ENCODE measurements at places on chromosomes 12 and 14.

DNA sequence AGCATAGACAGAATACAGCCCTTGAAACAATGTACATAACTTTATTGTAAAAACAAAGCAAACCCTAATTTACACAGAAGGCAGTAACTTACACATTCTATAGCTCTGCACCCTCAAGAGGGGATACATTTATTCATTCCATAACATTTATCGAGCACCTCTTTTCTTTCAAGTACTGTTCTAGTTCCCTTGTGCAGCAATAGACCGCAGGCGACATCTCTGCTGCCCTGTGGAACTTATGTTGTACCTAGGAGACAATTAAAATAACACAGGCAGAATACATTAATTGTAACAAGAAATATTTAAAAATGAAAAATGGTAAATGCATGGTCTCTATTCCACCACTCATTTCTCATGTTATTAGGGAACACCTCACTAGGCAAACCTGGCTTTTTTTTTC is 1.4 kb upstream of the ARHGDIB start:
- H3K36me3 ChIP-seq = no peaks in the 10 kb centered on the region
- H3K27ac ChIP-seq = no peak overlapping the region
- H3K27me3 ChIP-seq = no peaks in the 10 kb centered on the region

- H3K4me1 ChIP-seq = peaks cover 7% of the 10 kb centered on the region
- DNase-seq = no peak
- H3K36me3 ChIP-seq = no peaks in the 10 kb centered on the region
- H3K4me3 ChIP-seq = no peak overlapping the region
- H3K27me3 ChIP-seq = no peaks in the 10 kb centered on the region
- H3K27ac ChIP-seq = no peak overlapping the region
Measured at GRCh38 chr12:130992448-130992847, 38.7 kb downstream of the ADGRD1 start.

- DNase-seq = no peak
- H3K36me3 ChIP-seq = no peaks in the 10 kb centered on the region
- H3K27me3 ChIP-seq = no peaks in the 10 kb centered on the region
- peaks cover 41% of the 10 kb centered on the region for H3K4me1 ChIP-seq
- no peak overlapping the region for H3K4me3 ChIP-seq
- no peak overlapping the region for H3K27ac ChIP-seq
Measured at GRCh38 chr12:3220382-3221321, 143.5 kb downstream of the TSPAN9 start.

DNA sequence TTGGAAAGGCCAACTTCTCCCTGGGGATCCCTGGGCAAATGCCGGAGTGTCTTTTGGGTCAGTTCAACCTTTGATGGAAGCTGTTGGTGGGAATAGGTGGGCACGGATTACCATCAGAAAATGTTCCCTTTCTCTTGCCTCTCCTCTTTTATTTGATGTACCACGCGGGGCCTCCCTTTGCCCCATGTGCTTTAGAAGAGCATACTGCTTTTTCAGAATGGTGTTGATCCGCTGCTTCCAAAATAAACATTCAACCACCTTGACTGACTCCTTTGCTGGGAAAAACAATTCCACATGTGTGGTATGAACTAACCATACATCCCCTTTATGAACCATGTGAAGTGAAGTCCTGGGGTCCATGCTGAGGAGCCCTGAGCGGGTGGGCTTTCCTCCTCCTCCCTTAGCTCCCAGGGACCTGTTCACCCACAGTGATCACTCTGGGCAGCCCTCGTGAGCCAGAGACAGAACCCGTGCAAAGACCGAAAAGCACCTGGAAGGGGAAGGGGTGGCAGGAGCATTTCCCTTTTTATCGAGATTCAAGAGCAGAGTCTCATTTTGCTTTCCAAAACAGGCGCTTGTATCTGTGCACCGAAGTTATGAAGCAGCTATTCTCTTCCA is 44.2 kb upstream of the PRMT8 start:
- no peaks in the 10 kb centered on the region for H3K4me1 ChIP-seq
- H3K36me3 ChIP-seq = no peaks in the 10 kb centered on the region
- no peak overlapping the region for H3K27ac ChIP-seq
- no peaks in the 10 kb centered on the region for H3K27me3 ChIP-seq
- DNase-seq = no peak

DNA sequence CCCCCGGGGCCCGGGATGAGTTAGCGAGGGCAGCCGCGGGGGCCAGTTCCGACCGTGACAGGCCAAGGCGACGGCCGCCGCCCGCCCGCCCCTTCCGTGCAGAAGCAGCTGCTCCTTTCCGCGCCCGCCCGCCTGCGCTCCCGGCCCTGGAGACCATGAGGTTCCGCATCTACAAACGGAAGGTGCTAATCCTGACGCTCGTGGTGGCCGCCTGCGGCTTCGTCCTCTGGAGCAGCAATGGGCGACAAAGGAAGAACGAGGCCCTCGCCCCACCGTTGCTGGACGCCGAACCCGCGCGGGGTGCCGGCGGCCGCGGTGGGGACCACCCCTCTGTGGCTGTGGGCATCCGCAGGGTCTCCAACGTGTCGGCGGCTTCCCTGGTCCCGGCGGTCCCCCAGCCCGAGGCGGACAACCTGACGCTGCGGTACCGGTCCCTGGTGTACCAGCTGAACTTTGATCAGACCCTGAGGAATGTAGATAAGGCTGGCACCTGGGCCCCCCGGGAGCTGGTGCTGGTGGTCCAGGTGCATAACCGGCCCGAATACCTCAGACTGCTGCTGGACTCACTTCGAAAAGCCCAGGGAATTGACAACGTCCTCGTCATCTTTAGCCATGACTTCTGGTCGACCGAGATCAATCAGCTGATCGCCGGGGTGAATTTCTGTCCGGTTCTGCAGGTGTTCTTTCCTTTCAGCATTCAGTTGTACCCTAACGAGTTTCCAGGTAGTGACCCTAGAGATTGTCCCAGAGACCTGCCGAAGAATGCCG is 699 bp downstream of the MGAT2 start:
- DNase-seq = peak; percentile 83
- no peaks in the 10 kb centered on the region for H3K27me3 ChIP-seq
- H3K4me3 ChIP-seq = peak overlapping the region; percentile 93
- peaks cover 52% of the 10 kb centered on the region for H3K36me3 ChIP-seq
- H3K27ac ChIP-seq = peak overlapping the region; percentile 95

DNA sequence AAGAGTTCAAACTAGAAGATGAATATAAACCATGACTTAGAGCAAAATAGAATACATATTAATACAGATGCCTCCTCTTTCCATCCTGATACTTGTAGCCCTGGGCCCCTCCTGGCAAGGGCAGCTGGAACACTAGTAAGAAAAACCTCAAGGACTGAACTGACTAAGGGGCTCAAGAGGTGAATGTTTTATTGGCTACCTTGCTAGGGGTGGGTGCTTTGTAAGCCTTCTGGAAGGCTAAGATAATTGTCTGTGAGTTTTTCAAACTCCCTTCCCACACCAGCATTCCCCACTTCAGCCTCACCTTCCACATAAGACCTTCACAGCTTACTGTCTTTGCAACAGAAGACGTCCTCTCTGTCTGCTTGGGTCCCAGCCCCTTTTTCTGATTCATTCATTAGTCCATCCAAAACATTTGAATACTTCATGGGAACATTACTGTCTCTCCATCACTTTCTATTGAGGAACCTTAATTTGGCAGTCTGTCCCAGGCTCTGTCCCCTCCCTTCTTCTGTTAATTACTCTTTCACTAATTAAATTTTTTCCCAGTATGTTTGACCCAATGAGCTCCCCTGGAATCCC is 1.1 kb upstream of the MARCHF9 start:
- H3K4me3 ChIP-seq = peak overlapping the region; percentile 60
- H3K27me3 ChIP-seq = no peaks in the 10 kb centered on the region
- H3K4me1 ChIP-seq = peaks cover 33% of the 10 kb centered on the region

DNA sequence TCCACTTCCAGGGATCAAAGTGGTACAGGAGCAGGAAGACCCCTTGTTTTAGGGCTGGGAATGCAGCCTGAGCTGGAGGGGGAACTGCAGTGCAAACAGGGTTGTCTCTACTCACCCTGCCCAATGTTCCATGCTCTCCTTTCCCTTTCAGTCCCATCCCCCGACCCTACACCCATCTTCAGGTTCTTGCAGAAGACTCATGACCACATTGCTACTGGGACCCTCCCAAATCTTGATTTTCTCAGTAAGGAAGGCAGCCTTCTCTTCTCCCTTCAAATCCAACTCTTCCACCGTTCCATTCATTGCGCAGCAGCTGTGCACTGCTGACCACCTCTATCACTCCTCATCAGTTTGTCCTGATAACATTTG is 1.9 kb downstream of the SERPINA11 start:
- H3K4me3 ChIP-seq = no peak overlapping the region
- no peak for DNase-seq
- no peak overlapping the region for H3K27ac ChIP-seq
- peaks cover 55% of the 10 kb centered on the region for H3K27me3 ChIP-seq
- no peaks in the 10 kb centered on the region for H3K4me1 ChIP-seq

- H3K36me3 ChIP-seq = no peaks in the 10 kb centered on the region
- no peak overlapping the region for H3K4me3 ChIP-seq
- DNase-seq = no peak
- H3K27ac ChIP-seq = no peak overlapping the region
- no peaks in the 10 kb centered on the region for H3K27me3 ChIP-seq
Measured at GRCh38 chr12:2290091-2290490, 237.3 kb downstream of the CACNA1C start.

DNA sequence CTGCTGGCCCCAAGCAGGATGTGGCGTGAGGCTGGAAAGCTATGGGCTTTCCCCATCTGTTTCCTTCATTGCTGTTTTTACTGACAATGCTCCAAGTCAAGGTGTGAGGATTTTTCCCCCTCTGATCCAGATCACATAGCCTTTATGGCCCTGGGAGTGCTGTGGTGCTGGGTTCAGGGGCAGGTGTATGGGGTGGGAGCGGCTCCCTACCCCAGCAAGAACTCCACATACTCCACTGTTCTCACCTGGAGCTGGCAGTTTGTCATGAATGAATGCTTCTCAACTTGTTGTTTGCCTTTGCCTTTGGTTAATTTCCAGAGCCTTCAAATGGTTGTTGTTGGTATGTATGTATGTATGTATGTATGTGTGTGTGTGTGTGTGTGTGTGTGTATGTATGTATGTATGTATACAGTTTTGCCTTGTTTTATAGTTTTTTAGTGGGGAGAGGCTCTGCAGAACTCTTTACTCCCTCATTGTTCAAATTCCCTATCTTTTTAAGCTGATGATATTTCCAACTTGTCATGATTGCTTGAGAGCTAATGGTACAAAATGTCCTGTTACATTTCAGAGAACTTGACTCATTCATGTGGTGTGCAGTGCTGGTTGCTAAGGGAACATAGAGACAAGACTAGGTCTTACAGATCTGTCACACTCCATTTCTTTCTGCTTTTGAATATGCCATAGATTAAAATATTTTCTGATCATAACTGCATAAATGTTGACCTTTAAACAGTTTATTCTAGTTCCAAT is 36.6 kb upstream of the ASPG start:
- H3K4me3 ChIP-seq = no peak overlapping the region
- H3K27me3 ChIP-seq = no peaks in the 10 kb centered on the region
- H3K4me1 ChIP-seq = no peaks in the 10 kb centered on the region
- no peak for DNase-seq
- no peaks in the 10 kb centered on the region for H3K36me3 ChIP-seq

DNA sequence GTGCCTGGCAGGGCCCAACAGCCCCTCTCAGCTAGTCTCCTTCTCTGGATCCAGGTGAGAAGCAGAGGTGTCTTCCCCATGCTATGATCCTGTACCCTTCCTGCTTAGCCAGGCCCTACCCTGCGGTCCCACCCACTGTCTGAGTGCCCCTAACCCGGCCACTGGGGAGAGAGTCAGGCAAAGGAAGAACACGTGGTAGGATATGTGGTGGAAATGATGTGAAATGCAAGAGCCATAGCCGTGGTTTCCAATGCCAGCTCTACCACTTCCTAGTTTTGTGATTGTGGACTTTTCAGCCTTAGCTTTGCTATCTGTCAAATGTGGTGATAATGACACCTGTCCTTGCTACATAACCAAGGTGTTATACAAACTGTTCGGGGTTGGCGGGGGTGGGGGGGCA is 15.8 kb downstream of the KRT2 start:
- H3K36me3 ChIP-seq = no peaks in the 10 kb centered on the region
- H3K4me1 ChIP-seq = peaks cover 6% of the 10 kb centered on the region
- H3K4me3 ChIP-seq = no peak overlapping the region
- no peaks in the 10 kb centered on the region for H3K27me3 ChIP-seq
- DNase-seq = no peak

- H3K36me3 ChIP-seq = no peaks in the 10 kb centered on the region
- H3K27ac ChIP-seq = no peak overlapping the region
Measured at GRCh38 chr14:61466249-61466904, 145.0 kb downstream of the PRKCH start.

- DNase-seq = peak; percentile 34
- no peak overlapping the region for H3K4me3 ChIP-seq
- peaks cover 3% of the 10 kb centered on the region for H3K4me1 ChIP-seq
Measured at GRCh38 chr12:66352197-66352596, 49.9 kb downstream of the HELB start.

DNA sequence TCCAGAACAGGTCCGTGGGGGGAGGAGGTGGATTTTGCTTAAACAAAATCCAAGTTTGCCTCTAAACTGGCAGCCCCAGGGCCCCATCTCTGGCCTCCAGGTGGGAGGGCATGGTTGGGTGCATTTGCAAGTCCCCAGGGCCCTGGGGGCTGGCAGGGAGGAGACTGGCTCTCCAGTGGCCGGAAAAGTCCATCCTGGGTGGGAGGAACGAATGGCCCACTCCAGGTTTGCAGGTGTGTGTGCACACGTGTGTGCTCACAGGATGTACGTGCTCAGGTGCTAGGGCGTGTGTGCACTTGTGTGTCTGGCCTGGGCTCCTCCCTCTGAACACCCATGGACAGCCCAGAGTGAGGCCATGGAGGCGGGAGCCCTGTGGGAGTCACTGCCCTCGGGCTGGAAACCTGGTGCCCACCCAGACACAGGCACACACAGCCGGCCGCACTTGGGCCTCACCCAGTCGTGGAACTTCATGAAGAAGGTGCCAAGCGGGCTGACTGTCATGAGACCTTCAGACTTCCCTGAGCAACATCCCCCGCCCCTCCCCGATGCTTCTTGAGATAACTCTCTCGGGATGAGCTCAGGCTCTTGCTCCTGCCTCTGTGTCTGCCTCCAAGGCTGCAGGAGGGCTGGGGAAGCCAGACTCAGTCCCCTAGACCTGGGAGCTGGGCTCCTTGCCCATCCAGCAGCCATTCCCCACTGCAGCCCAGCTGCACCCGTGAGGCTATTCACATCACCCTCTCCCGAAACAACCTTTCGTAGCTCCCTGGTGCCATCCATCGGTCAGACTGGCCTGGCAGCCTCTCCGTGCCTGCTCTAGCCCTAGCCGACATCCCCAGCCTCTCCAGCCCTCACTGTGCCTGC is 9.4 kb downstream of the AHNAK2 start:
- H3K27me3 ChIP-seq = no peaks in the 10 kb centered on the region
- no peak overlapping the region for H3K27ac ChIP-seq
- peaks cover 17% of the 10 kb centered on the region for H3K4me1 ChIP-seq
- H3K4me3 ChIP-seq = no peak overlapping the region
- peak; percentile 36 for DNase-seq

- H3K27me3 ChIP-seq = no peaks in the 10 kb centered on the region
- H3K4me3 ChIP-seq = no peak overlapping the region
- H3K36me3 ChIP-seq = no peaks in the 10 kb centered on the region
Measured at GRCh38 chr12:38689704-38690103, 215.7 kb downstream of the CPNE8 start.

DNA sequence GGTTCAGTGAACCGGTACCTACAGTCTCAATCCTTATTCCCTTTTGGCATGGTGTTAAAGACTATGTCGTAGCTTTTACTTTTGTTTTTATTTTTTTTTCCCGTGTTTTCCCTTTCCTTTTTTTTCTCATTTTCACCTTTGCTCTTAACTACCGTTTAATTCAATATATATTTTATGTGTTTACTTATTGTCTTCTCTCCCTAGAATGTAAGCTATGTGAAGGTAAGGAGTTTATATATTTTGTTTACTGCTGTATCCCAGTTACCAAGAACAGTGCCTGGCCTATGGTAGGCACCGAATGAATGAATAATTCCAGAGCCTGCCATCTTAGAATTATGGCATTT is 261 bp upstream of the MLH3 start:
- peaks cover 3% of the 10 kb centered on the region for H3K36me3 ChIP-seq
- no peak overlapping the region for H3K27ac ChIP-seq
- H3K4me1 ChIP-seq = peaks cover 20% of the 10 kb centered on the region
- peak overlapping the region; percentile 52 for H3K4me3 ChIP-seq
- no peaks in the 10 kb centered on the region for H3K27me3 ChIP-seq
- DNase-seq = no peak
